NCI-H774 (cell line): ENCODE measurements at places on chromosomes 11 and 22.

DNA sequence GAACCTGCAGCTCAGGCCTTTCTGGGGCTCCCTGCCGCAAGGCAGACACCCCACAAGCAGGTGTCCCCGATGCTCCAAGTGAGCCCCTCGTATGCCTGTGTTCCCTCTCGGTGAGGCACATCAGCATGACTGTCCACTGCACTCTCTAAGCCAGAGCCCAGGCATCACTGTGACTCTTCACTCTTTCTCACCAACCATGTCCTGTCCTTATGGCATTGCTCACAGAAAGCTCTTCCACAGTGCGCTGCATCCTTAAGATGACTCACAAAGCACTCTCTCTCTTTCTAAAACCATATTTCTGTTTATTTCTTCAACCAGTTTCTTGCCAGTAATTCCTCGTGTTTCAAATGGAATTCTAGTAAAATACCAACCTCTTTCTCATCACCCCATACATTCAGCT, 18.1 kb downstream of the GAB4 start:
- no peak for DNase-seq

- peak; percentile 37 for DNase-seq
Measured at GRCh38 chr22:22408731-22409696, 99.5 kb downstream of the ZNF280B start.

GRCh38 chr11:116460156-116460920, 312.4 kb downstream of the BUD13 start:
- no peak for DNase-seq

- DNase-seq: no peak
Measured at GRCh38 chr22:36156515-36157419, 3.8 kb downstream of the APOL3 start.

DNA sequence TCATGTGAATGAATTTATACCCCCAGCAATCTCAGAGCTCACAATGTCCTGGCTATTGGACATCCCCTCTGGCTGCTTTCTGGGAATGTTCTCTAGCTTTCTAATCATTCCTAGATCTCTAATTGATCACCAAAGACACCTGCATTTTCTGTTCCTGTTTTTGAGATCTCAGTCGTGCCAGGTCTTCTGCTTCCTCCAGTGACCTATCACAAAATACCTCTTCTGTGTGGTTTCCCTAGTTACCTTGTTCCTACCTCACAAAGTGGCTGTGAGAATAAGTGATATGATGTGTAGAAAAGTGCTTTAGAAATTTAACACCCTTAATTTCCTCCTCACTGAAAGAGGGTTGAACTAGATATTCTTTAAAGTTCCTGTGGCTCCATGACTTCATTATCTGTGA, 92.2 kb downstream of the LUZP2 start:
- no peak for DNase-seq

- no peak for DNase-seq
Measured at GRCh38 chr11:68997124-68997994, 15.7 kb downstream of the MRGPRF start.

GRCh38 chr11:62428871-62429560, 10.2 kb downstream of the SCGB1A1 start:
- no peak for DNase-seq

GRCh38 chr11:74011360-74012073, 2.6 kb upstream of the UCP3 start:
- DNase-seq: no peak

- peak; percentile 38 for DNase-seq
Measured at GRCh38 chr22:38272373-38273134, at the start of gene TMEM184B. Gene TMEM184B, minus strand, starts transcription at chr22:38273010. Its CDS starts 25,049 bp downstream, at chr22:38247961.

DNA sequence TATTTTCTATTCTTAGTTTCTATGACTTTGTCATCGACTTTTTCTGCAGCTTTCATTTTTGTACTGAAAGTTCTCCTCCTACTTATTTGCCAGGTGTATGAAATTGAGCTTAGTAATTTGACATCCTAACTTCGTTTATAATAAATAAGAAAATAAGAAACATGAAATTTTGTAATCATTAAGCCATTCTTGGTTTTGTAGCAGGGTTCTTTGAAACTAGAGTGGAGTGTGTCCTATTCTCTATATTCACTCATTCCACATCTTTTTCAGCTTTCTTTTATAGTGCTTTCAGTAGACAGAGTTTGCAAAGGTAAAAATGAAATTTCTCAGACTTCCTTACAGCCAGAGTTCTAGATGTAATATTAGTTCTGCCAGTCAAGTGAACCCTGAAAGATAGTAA, 47.8 kb downstream of the FANCF start:
- DNase-seq: no peak

GRCh38 chr22:47209040-47209514, 446.6 kb downstream of the TBC1D22A start:
- no peak for DNase-seq

DNA sequence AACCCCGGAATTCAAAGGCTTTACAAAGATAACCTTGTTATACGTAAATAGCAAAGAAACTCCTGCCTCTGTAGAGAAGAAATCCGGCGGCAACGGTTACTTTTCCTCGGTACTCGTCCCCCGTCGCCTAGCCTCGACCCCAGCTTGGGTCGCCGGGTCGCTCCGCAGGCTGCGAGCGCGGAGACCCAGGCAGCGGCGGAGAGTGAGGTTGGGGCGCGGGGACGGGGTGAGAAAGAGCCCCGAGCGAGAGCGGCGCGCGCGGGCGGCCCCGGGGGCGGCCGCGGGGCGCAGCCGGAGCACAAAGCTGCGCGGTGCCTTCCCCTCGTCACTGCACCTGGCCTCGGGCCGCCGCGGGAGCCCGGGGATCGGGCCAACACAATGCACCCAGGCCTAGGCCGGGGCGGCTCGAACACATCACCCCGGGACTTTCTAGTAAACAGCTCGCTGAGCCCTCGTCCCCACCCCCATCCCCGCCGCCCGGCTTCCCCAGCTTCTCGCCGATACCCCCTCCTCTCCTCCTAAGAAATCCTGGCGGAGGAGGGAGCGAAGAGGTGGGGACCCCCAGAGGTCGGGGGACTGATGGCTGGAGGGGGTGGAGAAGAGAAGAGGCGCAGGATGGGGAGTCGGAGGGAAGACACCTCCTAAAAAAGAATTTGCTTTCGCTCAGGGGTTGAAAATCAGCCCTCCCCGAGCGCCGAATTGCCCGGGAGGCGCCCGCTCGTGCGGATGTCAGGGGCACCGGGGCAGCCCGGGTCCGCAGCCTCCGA, 845 bp downstream of the MPPED2 start:
- DNase-seq: no peak

GRCh38 chr11:129639300-129639699, 176.3 kb upstream of the TMEM45B start:
- no peak for DNase-seq

DNA sequence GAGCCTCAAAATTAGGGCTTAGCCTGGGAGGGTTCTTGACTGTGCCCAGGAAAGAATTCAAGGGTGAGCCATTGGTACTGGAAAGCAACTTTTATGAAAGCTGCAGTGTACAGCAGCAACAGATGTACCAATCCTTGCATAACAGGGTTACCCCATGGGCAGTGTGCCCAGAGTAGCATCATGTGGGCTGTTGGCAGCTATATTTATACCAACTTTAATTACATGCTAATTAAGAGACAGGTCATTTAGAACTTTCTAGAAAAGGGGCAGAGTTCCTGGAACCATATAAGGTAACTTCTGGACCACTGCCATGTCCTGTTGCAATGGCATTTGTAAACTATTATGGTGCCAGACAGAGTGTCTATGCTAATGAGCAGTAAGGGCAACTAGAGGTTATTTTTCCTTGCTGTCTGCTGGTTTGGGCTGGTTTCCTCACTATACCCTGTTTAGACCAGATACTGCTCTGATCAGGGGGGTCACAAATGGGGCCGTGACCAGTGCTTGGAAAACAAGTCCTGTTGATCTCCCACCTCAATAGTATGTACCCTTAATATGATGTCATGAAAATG, 1120.5 kb upstream of the RAG2 start:
- no peak for DNase-seq

GRCh38 chr11:117532568-117532967, 204.9 kb downstream of the CEP164 start:
- no peak for DNase-seq

GRCh38 chr11:115180272-115180671, 323.9 kb downstream of the CADM1 start:
- DNase-seq: no peak

GRCh38 chr11:78560826-78561484, 13.7 kb downstream of the NARS2 start:
- DNase-seq: peak; percentile 18

DNA sequence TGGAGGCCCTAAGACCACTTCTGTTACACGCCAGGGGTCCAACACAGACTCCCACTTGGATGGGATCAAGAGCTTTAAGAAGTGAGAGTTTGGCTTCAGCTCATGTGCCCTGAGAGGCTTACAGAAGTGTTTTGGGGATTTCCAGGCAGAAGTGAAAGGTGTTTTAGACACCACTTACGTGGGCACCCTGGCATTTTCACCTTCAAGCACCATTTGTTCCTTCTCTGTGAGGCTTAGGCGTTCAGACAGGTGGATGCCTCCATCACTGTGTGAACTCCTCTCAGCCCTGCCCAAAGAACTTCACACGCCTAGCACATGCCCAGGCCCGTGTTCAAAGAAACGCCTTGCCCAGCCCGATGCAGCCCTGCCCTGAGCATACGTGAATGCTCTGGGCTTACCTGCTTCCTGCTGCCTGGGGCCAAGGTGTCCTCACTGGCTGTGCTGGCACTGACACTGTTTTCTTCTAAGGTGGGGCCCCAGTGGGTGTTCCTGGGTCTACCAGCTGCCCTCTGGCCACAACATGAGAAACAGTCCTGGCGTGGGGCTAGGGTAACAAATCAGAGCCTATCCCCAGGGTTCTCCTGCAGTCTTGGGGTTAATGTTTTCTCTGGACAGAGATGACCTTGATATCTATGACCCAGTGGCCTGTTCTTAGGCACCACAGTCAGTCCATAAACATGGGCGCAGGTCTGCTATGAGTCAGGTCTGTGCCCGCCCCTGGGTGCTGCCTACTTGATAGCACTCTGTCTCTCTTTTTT, 34.0 kb downstream of the AMPD3 start:
- DNase-seq: no peak

GRCh38 chr11:11411401-11411985, 58.4 kb upstream of the CSNK2A3 start:
- DNase-seq: no peak

GRCh38 chr11:93160808-93161207, 37.0 kb downstream of the SLC36A4 start:
- DNase-seq: no peak

DNA sequence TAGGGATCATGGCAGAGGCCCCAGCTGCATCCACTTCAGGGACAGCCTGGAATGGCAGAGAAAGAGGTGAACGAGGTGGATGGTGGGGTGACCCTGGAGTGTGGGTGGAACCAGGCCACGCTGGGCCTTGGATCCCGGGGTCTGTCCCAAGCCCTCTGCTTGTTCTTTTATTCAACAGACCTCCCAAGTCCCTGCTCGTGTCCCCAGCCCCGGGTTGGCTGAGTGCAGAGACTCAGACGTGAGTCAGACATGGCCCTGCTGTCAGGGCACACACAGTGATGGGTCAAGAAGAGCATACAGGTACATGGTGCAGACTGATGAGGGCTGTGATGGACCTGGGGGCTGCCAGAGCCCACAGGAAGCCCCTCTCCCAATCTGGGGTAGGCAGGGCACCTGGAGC, 6.6 kb downstream of the ARHGAP8 start:
- DNase-seq: no peak

- no peak for DNase-seq
Measured at GRCh38 chr11:121741761-121742361, 289.1 kb upstream of the SORL1-AS1 start.

DNA sequence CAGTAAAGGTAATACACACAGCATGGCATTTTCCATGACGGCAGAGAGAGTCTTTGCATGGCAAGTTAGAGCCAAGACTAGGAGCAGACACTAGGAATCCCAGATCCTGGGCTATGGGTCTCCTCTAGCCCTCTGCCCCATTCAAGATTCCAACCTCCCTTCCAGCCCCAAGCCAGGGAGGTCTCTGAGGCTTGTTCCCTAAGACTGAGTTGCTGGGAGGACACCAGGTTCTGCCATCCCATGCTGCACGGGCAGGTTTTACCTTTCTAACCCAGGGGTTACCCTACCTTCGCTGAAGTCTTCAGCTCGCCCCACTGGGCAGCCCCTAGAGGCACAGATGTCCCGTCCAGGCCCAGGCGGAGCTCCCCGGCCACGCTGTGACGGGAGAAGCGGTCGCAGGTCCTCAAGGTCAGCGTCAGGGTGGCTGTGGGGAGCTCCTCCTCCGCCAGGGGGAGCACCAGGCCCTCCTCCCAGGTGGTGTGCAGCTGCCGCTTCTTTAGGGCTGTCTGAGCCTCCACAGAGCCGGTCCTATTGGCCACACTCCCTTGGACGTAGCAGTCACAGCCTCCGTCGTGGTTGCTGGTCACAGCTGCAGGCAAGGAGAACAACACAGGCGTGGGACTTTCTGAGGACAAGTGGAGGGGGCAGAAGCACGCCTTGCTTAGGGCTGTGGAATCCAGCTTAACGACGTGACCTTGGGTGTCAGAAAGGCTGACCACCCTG, 33.8 kb downstream of the SYT13 start:
- DNase-seq: no peak

GRCh38 chr11:105448703-105449079, 161.2 kb upstream of the GRIA4 start:
- no peak for DNase-seq

DNA sequence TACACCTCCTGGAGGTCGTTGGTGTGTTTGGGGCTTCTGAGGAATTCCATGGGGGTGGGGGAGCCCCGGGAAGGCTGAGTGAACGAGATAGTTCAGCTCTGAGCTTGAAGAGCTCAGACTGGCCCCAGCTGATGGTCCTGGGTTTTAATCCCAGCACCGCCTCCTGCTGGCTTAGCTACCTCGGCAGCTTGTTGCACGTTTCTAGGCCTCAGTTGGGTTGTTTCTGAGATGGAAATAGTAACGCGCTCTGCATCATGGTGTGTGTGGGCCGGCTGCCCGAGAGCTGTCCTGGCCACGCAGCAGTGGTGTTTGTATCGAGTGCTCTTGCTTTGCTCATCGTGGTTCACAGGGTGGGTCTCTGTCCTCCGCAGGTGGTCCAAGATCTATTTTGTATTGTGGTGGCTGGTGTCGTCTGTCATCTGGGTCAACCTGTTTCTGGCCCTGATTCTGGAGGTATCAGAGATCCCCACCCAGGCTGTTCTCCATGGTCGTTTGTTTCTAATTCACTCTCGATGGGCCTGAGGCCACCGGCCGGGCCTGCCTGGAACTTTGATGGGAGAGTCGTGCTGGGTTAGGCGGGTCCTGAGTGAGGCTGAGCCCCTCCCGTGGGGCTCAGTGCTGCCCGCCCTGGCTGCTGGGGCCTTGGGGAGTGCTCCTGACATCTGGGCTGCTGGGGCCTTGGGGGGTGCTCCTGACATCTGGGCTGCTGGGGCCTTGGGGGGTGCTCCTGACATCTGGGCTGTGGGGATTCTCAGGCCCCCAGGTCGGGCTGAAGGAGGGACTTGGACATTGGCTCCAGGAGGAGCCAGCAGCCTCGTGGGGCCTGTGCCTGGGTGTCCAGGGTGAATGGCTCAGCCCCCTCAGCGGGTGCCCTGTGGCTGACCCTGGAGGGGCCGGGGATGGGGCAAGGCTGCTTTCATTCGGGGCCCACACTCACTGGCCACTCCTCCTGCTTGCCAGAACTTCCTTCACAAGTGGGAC, 37.7 kb downstream of the TPCN2 start:
- DNase-seq: no peak

GRCh38 chr11:133823614-133824013, 21.7 kb downstream of the SPATA19 start:
- no peak for DNase-seq

- no peak for DNase-seq
Measured at GRCh38 chr11:19827399-19828135, 114.9 kb downstream of the NAV2 start.
